ENCODE measurements at places on chromosomes 6 and 20.

DNA sequence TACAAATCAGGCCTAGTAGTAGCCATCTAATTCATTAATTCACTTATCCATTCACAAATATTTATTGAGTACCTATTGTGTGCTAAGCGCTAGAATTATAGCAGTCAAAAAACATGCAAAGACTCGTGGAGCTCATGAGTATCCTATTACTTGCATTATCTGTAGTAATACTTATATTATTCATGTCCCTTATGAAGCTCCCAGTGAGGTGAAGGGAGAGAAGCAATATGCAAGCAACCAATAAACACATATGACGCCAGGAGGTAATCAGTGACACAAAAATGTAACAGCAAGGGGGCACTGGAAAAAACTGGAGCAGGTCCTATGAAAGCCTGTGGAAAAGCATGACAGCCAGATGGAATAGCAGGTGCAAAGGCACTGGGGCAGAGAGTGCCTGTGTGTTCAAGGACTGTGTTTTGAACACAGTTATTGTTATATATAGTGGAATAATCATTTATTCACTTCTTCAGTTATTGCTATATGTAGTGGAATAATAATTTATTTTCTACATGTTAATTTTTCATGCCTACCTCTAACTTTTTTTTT is 109.5 kb downstream of the KIF13A start:
- DNase-seq, result no peak

DNA sequence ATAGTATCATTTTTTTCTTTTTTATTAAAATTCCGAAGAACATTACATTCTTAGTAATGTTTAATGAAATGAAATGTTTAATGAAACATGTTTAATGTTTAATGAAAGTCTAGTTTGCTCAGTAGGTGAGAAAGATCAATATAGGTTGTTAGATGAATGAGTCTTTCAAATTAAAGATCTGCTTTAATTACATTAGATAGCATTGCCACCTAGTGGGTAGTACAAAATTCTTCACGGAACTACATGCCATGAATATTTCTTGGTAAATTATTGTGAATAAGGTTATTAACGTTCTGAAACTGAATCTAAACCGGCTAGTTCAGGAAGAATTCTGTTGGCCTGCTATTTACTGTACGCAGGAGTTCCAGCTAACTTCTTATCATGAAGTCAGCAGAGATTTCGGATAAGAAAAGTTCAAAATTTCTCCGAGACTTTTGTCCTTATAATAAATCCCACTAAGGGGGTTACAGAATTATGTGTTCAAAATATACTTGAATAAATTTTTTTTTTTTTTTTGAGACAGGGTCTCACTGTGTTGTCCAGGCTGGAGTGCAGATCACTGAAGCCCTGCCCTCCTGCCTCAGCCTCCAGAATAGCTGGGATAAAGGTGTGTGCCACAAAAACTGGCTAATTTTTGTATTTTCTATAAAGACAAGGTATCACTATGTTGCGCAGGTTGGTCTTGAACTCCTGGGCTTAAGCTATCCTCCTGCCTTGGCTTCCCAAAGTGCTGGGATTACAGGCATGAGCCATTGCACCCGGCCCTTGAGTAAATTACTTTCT is 7.9 kb upstream of the GMNN start:
- peak; percentile 71 for DNase-seq

DNA sequence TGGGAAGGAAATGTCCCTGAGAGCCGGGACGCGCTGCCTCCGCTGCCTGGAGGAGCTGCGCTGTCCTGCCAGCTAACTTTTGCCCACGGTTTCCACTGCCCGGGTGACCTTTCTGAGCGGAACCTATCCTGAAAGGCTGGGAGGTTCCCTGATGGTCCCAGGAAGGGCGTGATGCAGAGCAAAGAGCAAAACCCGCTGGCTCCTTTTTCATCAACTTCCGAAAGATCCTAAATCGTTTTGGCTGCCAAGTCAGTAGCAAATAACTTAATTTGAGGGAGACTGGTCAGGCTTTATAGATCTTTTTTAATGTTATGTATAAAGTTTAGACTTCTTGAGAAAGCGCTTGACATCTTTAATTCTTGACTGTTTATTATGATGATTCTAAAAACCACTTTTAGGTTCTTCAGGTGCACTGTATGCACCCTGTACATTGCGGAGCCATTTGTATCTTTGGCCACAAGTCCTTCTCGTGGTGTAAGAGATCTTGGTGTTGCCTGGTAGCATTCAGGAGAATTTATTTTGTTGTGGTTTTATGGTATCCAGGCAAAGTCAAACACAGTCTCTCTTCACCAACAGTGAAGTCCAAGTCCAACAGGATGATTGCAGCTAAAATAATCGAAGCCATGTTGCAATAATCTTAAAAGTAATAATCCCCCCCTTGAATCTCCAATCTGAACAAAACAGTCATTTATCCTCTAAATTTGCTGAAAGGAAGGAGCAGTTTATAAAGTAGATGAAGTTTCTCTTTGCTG is at the start of gene SYNE1:
Gene SYNE1, minus strand, starts transcription at position 67 of the 752 bp plus-strand sequence. CDS start 9,031 bp downstream, outside the sequence.
- no peak for DNase-seq

GRCh38 chr20:2162125-2162822 is 60.6 kb downstream of the STK35 start:
- DNase-seq, result no peak

- no peak for DNase-seq
Measured at GRCh38 chr20:22689266-22689665, 104.9 kb upstream of the FOXA2 start.

- peak; percentile 3 for DNase-seq
Measured at GRCh38 chr6:22737331-22737730, 168.0 kb downstream of the HDGFL1 start.

- DNase-seq, result no peak
Measured at GRCh38 chr6:161463071-161463470, 189.2 kb upstream of the AGPAT4 start.

- no peak for DNase-seq
Measured at GRCh38 chr6:147509891-147510290, 1.4 kb downstream of the SAMD5 start.

GRCh38 chr6:144265061-144265357 is 20.1 kb upstream of the UTRN start:
- no peak for DNase-seq

- peak; percentile 81 for DNase-seq
Measured at GRCh38 chr6:26184367-26184891, 97.2 kb downstream of the HFE start.

- DNase-seq, result peak; percentile 64
Measured at GRCh38 chr20:49319208-49319809, 41.5 kb upstream of the ZNFX1 start.

GRCh38 chr6:34917626-34918285 is 28.7 kb downstream of the ANKS1A start:
- DNase-seq, result no peak

DNA sequence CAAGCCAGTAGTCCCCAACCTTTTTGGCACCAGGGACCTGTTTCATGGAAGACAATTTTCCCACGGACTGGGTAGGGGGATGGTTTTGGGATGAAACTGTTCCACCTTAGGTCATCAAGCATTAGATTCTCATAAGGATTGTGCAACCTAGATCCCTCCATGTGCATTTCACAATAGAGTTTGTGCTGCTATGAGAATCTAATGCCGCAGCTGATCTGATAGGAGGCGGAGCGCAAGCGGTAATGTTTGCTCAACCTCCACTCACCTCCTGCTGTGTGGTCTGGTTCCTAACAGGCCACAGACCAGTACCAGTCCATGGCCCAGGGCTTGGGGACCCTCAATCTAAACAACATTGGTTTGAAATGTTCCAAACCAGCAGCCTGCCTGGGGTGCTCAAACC is 137.0 kb upstream of the STXBP5 start:
- DNase-seq, result no peak

- no peak for DNase-seq
Measured at GRCh38 chr20:39451386-39451785, 489.2 kb downstream of the DHX35 start.

DNA sequence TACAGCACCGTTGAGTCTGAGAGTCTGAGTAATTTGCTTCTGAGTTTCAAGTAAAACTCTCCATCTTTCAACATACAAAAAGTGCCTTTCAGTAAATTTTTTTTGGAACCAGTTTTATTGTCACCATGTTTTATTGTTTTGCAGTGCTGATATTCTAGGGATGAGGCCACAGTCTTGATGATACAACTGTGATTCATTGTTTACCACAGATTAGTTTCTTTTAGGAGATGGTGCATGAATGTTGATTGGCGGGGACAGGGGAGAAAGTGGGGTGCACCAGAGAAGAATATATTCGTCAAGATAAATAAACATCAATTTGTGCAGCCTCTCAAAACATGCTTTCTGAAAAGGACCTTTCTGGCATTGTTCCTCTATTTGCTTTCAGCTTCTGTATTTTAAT is 109.0 kb downstream of the MCHR2 start:
- DNase-seq, result no peak

GRCh38 chr6:143000811-143001210 is 55.8 kb upstream of the HIVEP2 start:
- DNase-seq, result no peak

GRCh38 chr6:24797596-24798216 is 1.0 kb downstream of the ARMH2 start:
- DNase-seq, result no peak

GRCh38 chr6:2971420-2972218 is at the start of gene SERPINB6:
TSS of gene SERPINB6 (minus strand) at chr6:2971567. CDS start at chr6:2959332, 12,235 bp downstream.
- peak; percentile 43 for DNase-seq

DNA sequence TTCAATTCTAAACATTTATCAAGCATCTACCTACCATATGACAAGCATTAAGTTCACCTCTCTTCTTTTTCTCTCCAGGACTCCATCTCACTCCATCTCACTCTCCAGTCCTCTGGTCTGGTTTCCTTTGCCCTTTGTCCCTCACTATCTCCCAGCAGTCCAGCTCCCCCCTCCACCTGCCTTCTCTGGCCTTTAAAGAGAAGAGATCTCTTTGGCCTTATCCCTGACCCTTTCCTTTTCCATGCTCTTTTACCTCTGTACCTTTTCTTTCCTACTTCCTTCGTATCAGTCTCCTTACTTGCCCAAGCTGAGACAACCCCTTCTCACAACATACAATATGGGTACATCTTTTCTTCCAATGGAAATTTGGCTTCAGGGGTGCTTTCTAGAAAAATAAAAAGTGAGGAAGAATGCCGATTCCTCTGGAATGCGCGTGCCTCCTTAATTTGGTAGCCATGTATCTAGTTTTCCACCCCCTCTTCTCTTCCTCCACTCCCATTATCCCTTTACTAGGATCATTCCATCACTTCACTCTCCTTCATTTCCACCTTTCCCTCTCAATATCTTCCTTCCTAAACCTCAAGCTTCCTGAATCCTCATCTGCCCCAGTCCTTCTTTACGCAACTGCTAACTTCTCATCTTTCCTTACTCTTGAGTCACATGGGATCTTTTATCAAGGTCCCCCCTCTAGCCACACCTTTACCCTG is 745 bp upstream of the AGPAT1 start:
- no peak for DNase-seq

- DNase-seq, result no peak
Measured at GRCh38 chr6:169158174-169158573, 95.5 kb downstream of the THBS2 start.

GRCh38 chr6:110613356-110613755 is 136.9 kb upstream of the SLC22A16 start:
- DNase-seq, result no peak

DNA sequence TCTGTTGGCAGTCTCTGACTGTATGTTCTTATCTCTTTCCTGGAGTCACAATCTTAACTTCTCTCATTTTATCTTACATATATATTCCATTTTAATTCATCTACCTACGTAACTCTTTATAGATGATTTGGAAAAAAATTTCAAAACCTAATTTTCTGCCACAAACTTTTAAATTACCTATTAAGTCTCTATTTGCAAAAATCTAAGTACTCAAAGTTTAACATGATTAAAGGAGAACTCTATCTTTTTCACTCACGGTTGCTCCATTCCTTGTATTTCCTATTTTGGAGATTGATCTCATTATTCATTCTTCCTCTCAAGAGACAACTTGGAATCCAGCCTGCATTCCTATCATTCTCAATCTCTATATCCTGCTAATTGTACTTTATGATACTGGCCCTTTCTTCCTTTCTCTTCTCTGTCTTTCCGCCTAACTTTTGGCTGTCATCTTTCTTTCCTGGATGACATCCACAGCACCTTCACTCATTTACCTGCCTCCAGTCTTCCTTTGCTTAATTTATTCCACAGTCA is 1071.1 kb upstream of the CITED2 start:
- DNase-seq, result no peak

DNA sequence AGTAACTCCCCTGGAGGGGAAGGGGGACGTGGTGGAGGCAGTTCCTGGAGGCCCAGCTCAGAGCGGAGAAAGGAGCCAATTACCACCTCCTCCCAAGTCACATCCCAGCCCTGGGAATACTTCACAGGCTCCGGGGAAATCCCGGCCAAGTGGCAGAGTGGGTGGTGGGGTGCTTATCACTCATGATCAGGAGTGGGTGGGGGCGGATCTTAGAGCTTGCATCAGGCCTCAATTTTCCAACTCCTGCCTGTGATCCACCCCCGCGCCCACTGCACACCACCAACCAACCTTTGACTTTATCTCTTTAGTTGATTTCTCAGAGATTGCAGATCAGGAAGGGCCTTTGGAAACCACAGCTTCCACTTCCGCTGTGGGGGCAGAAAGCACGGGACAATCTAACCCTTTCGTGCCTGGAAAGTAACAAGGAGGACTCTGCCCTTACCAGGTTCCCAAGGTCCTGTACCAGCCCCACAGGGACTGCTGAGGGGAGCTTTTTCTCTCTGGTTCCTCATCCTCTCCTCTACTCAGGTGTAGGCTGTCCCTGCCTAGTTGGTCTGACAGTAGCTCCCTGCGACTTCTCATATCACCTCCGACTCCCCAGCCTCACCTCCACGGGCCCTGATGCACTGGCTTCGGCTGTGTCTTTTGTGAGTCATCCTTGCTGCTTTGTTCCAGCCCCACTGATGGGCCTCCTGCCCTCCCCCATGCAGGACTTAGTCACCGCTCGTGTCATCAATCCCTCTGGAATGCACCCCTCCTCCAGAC is 24.9 kb upstream of the IER3 start:
- DNase-seq, result peak; percentile 51

DNA sequence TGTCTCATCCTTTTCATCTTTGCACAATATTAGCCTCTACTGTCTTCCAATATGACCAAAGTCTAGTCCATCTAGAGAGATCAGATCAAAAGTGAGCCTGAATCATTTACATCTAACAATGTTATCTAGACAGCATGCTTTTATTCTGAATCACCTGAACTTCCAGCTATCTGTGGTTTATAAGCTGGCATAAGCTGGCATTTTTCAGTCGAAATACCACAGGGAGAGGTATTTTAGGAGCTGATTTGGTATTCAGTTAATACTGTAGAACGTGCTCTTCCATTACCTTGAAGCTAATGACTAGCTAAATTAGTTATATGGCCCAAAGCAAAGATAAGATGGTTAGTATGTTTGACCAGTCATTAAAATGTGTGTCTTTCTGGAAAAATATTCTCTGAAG is 188.3 kb upstream of the AGPAT4 start:
- no peak for DNase-seq

DNA sequence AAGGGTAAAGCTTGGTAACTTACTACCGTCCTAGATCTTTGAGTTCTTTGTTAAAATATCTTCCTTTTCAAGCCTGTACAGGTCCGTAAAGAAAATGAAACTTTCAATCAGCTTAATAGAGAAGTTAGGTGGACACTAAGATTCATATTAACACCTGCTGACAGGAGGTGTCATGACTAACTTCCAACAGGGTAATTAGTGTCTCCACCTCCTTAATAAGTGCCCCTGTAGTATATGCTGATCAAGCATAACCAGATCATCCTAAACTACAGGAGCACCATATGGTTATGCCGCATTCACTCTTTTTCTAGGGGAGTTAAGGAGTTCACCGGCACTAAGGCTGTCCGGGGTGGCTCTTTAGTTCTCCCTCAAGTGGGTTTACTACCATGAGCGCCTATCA is 23.9 kb upstream of the RALGAPA2 start:
- no peak for DNase-seq

GRCh38 chr6:170186941-170187668 is 103.8 kb downstream of the DLL1 start:
- no peak for DNase-seq
